Activated CD8-positive, alpha-beta T cell treated with anti-CD3 and anti-CD28 coated beads for 36 hours (primary cell): ENCODE measurements at places on chromosomes 12 and 14. TPM values are rescaled to one million over a fixed set of nuclear protein-coding genes. Genes with fewer than 3 reads are reported as not detected.

DHRS4 gene
- total RNA-seq = 19.9 TPM

DNA sequence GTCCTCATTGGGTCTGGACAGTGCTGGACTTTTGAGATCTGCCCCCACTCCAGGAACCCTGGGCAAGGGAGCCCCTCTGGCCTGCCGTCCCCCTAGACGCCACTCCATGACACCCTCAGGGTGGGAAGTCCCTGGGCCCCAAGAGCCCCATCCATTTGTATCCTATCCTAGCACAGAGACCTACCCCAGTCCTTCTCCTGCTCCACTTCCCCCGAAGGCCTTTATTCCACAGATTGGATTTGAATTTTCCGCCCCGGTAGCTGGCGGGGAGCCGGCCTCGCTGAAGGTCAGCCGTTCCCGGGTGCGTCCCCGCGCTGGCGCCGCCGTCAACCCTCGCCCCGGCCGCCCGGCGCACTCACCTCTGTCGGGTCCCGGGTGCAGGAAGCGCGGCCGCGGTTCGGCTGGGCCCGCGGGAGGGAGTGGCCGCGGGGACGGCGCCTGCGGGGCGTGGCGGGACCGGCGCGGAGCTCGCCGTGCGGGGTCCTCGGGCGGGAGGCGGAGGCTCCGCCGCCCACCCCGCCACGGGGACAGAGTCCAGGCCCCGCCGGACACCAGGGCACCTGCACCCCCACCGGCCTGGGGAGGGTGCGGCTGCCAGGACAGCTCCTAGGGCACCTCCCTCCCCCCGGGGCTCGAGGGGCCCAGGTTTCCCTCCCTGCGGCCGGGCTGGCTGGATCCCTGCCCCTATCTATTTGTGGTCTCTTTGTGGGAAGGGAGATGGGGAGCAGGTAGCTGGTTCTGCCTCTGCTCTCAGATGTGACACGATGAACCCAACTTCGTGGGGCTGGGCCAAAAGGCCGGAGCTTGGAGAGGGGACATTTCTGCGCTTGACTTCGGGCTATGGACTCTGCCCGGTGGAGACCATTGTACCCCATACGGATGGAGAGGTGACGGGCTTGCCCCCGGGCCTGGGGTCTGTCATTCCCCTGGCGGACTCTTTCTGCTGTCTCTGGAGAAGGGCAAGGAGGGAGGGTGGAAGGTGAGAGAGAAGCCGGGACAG is 19.9 kb upstream of the GPR68 start:
- peak; percentile 32 for DNase-seq

CRADD gene
- 7.0 TPM for total RNA-seq

GRCh38 chr12:70448371-70448770 is 82.3 kb downstream of the KCNMB4 start:
- no peak for DNase-seq

SYCP3 gene
- total RNA-seq = 0.09 TPM

- DNase-seq = no peak
Measured at GRCh38 chr12:56375598-56376434, 13.2 kb upstream of the APOF start.

GRCh38 chr14:24817212-24818057 is 183.4 kb upstream of the GZMB start:
- DNase-seq = no peak

GRCh38 chr14:37625597-37626595 is 30.5 kb downstream of the TTC6 start:
- DNase-seq = no peak

CKB gene
- total RNA-seq = 9.1 TPM

- no peak for DNase-seq
Measured at GRCh38 chr12:118409834-118410233, 33.5 kb downstream of the SUDS3 start.

- peak; percentile 42 for DNase-seq
Measured at GRCh38 chr14:89304972-89305703, 111.9 kb downstream of the FOXN3 start.

ARF6 gene
- 170 TPM for total RNA-seq

DNA sequence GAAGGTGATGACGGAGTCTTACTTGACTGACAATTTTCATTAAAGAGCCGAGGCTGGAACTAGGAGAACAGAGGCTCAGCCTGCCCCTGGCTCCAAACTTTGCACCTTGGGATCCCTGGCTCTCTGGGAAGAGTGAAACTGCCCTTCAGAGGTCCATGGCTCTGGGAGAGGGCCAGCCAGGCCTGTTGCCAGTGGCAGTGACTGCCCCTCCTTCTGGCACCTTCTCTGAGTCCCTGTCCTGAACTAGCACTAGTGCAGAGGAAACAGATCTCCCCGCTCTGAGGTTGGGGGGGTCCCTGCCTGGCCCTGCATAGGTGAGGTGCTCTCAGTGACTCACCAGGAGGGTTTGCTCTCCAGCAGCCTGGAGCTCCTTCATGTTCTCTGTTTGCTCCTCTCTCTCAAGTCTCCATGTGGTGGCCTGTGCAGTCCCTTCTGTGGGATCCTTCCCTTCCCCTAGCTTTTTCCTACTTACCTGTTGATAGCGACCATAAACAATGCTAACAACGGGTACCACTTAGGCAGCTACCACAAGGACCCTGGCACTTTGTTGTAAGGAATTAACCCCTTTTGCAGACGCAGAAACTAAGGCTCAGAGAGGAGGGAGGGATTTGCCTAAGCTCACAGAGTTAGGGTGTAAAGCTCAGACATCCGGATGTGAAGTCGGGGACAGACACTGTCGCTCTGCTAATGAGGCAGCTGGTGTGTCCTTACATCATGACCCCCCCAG is 22.4 kb downstream of the FAM222A start:
- DNase-seq = peak; percentile 16

FSCB gene
- total RNA-seq = not detected
